ENCODE measurements at places on chromosomes 7 and 10.

GRCh38 chr7:7519056-7519455 lies 16.6 kb downstream of the COL28A1 start:
- DNase-seq, result no peak

GRCh38 chr7:143499743-143500348 lies 22.2 kb downstream of the TAS2R41 start:
- DNase-seq, result no peak

DNA sequence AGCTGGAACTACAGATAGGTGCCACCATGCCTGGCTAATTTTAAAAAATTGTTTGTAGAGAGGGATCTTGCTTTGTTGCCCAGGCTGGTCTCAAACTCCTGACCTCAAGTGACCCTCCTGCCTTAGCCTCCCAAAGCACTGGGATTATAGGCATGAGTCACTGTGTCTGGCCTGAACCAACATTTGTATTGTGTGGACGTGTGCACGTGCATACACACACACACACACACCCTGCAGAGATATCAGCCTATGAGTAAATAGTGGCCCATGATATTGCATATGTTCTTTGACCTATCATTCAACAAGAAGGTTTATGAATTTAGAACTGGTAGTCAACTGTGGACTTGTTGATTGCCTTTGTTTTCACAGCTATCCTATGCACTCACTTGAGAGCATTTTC lies 161.6 kb downstream of the BAMBI start:
- DNase-seq, result no peak

DNA sequence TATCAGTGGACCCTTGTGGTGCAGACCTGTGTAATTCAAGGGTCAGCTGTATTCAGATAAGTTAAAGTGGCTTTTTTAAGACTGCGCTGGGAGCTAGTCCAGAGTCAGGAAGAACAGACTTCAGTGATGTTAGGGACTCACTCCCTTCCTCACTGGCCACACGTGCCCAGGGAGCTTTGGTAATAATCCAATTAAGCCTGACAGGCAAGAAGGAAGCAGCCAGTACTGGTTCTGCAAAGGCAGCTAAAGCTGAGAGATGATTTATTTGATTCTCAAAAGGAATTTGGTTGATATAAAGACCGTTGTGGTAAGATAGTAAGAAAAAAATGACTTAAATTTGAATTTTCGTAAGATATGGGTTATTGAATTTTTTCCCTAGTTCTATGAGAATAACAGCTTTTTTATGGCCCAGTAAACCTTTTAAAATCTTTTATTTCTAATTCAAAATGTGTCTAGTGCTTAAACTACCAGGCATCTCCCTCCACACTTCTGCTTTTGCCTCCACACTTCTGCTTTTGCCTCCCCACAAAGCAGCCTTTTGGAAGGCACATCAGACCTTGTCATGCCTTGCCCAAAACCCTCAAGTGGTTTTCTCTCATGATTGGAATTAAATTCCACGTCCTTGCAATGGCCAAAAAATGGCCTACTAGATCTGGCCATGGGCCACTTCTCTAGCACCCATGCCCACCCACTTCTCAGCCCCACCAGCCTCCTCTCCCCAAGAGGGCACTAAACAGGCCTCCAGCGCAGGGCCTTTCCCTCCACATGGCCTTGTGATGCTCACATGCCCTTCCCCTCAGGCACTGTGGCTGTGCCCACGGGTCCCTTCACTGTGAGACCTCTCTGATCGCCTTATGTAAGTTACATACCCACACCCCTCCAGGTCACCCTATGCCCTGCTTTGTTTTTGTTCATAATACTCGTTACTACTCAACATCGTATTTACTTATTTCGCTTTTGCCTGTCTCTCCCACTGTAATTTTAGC lies 92.5 kb downstream of the POU6F2 start:
- DNase-seq, result no peak

DNA sequence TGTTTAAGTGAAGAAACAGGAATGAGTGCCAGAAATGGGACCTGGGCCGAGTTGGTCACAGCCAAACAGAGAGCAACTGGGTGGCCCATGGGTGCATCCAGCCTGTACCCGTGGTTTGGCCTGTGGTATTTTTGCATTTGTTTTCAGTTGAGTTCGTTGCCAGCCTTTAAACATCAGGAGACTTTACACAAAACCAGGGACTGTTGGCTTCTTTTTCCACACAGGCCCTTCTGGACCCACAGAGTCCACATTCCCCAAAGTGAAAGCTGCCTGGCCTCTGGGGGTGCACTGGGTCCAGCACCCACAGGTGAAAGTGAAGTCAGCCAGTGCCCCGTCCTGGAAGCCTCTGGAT lies 54.1 kb upstream of the TNS3 start:
- no peak for DNase-seq

GRCh38 chr7:150675714-150676113 lies 9.8 kb upstream of the GIMAP2 start:
- no peak for DNase-seq

Measured in activated CD8-positive, alpha-beta memory T cell treated with anti-CD3 and anti-CD28 coated beads for 4 hours (primary cell).